ENCODE measurements at places on chromosomes 1 and 21.

DNA sequence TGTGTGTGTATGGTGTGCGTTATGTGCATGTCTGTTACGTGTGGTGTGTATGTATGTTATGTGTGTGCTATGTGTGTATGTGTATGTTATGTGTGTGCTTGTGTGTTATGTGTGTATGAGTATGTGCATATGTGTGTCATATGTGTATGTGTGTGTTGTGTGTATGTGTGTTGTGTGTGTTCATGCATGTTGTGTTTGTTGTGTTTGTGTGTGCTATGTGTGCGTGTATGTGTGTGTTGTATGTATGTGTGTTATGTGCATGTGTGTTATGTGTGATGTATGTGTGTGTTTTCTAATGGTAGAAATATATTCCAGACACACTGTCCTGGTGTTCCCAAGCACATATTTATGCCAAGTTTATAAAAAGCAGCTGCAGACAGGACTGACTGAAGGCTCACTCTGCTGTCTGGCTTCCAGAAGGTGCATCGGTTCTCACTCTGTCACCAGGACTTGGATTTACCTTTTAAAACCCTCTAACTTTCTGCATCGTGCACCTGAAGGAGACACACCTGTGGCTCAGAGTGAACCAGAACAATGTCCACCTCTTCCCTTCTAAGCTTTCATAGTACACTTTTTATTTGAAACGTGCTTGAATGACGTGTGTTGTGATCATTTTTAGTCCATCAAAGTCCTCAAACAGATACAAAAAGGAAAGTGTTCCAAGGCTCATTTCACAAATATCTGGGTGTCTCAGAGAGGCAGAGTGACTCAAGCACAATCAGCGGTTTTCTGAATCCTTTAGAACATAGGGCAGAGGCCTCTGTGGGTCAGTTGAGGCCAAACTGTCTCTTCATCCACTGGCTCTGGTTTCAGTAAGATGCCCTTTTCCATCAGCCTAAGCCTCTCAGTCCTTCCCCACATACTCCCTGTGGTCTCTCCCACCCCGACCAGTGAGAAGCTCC, 49.9 kb downstream of the TOMM20 start:
- DNase-seq, result no peak

- DNase-seq, result peak; percentile 26
Measured at GRCh38 chr1:23913212-23913880, at the start of gene CNR2. CNR2 (minus strand) TSS chr1:23913362; CDS start chr1:23875617, 37,745 bp downstream.

DNA sequence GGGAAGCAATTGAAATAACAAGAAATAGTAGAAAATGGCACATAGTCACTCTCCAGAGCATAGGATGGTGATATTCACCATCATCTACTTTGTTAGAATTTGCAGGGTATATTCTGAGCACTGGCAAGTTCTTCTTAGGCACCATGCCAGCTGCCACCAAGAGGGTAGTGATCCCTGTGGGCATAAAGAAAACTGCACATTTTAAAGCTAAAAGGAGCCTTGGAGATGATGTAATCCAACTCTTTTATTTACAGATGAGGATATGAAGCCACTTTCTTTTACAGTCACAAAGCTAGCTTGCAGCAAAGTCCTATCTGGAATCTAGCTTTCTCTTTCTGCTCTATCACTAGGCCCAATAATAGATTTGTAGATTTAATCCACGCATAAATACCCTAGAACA, 69.0 kb downstream of the PTGER3 start:
- DNase-seq, result no peak

- no peak for DNase-seq
Measured at GRCh38 chr1:8660411-8660828, 157.0 kb downstream of the RERE start.

- DNase-seq, result no peak
Measured at GRCh38 chr1:76227621-76228020, 153.1 kb downstream of the ST6GALNAC3 start.
